Smooth muscle cell of the brain vasculature (primary cell): ENCODE measurements at places on chromosomes 12 and 14.

DNA sequence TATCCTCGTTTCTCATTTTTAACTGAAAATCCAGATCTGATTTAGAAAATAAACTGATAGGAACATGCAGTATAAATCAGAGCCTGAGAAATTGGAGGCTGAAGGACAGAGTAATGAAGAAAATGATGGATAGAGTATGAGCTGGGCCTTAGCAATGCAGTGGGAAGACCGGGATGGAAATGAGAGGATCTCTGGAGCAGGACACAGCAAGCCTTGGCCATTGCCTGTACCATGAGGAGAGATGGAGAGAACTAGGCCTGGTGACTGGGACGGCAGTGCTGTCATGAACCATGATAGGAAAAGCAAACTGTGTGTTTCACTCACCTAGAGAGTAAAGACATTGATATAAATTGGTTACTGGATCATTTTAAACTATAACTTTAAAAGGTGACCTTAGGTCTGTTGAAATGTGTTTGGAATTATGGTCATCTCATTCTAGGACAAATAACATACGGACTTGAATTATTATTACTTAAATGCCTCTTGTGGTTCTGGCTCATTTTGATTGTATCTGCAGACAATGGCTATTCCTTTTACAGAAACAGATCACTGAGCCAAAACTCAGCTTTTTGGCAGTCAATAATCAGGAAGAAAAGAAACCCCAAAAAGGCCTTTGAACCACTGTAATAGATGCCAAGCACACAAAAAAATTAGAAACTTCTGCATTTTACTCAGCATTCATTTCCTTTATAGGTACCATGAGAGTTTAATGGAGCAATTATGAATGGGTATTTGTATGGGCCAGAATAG, 251.9 kb upstream of the PRKD1 start:
- DNase-seq = no peak

GRCh38 chr12:110680032-110680431, 8.9 kb downstream of the HVCN1 start:
- no peak for DNase-seq

DNA sequence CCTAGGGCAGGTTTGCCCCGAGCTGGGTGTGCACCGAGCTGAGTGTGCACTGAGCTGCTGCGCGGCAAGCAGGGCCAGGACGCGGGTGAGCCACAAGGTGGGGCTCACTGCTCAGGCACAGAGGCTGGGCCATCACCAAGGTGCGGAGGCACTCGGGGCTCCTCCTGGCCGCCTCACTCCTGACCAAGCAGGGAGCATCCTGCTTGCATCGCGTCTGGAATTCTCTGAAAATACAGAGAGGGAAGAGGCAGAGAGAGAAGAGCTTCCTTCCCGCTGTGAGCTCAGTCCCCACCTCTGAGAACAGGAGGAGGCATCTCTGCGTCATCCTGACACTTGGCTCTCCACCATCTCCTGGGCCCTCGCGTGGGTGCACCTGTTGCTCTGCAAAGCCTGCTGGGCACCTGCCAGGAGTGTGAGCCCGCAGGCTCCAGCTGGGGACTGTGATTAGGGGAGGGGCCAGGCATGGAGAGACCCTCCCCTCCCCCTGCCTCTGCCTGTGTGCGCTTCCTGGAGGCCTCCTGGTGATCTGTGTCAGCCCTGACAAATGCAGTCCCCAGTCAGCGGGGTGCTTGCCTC, 116.3 kb downstream of the GLT1D1 start:
- DNase-seq = no peak

DNA sequence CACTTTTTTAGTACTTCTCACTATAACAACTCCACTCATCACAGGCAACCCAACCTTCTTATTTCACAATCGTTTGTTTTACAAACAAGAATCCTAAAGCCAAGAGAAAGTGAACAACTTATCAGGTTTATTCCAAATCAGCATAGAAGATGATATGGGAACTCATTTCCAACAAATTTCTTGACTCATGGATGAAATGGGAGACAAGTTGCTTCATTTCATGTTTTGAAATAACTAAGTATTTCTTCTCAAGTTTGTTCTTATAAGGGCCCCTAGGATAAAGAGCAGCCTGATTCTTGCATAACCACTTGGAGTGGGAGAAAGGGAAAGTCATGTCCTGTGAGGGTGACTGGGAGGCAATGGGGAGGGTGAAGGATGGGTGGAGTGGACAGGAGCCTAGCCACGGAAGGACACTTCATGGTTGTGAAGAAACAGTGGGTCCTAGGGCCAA, 168.3 kb downstream of the DUSP6 start:
- DNase-seq = no peak
